ENCODE measurements at places on chromosomes 6 and 20.
A peak's percentile ranks its signal among the peaks of the same experiment; 100 is the strongest.

GRCh38 chr20:40930561-40930960 lies 98.1 kb upstream of the TOP1 start:
- DNase-seq = no peak

GRCh38 chr6:140316966-140317365 lies 942.5 kb upstream of the CITED2 start:
- DNase-seq = no peak

DNA sequence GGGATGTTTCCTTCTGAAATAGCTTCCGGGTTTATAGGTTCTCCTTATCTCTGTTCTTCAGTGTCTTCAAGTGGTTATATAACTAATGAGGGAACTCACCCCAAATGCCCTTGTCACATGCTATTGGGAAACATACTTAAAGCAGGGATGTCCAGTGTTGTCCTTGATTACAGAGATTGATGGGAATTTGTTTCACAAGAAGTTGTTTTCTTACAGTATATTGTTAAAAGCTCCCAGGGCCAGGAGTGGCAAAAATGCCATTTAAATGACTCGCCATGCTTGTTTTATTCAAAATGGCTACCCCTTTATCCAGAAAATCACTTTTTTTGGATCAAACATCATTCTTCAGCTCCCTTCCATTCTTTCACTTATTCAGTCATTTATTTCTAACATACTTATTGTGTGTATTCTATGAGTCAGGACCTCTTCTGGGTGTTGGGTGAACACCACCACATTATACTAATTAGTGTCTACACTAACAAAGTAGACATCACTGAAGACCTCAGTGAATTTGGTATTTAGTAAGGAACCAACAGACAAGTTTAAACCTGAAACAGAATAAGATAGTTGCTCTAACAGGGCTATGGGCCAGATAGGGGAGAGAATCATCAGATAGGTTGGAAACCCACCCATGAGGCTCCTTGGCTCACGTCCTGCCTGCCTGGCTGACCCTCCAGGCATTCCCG lies 791.1 kb downstream of the MAFB start:
- no peak for DNase-seq

DNA sequence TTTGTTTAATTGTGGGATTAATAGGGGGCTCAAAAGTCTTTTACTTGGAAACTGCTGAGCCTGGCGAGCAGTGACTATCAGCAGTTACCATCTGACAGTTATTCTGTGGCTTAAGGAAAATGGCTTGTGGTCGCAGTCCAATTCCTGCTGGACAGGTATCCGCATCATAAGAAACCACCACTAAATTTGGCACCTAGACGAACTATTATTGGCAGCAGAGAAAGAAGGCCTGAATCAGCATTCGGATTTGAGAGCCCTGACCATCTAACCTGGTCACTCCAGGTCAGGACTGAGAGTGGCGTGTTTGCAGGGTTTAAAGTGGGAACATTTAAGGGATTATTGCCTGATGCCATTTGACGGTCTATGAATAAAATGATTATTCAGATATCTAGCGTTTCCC lies 146.4 kb downstream of the RPS12 start:
- no peak for DNase-seq

- DNase-seq = no peak
Measured at GRCh38 chr20:2385496-2385895, 4.8 kb downstream of the TGM6 start.

GRCh38 chr6:26412228-26412627 lies 10.2 kb downstream of the BTN3A1 start:
- DNase-seq = no peak

- peak; percentile 9 for DNase-seq
Measured at GRCh38 chr6:110878751-110879522, 4.4 kb downstream of the AMD1 start.

DNA sequence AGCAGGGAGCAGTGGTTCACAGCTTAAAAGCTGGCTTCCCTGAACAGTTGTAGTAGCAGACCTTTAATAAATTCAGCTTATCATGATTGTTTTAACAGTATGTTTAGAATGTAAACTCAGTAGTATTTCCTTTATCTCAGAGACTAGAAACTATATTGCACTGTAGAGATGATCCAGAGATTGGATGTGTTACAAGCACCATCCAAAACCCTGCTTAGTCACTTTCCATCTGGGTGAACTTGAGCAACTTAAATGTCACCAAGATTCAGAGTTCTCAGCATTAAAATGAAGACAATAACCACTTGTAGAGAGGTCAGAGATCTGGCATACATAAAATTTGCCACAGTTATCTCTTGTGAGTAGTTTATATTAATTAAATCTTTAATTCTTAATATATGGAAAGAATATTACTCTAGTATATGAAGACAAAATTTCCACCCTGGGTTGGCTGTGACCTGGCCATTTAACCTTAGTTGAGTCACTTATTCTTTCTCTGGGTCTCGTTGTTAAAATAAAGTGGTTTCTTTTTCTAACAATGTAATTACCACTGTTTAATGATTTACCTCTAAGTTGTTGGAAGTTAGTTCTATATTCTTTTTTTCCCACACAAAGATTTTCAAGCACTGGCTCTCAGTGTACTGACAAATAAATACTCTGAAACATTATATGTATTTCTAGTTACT lies 239.2 kb upstream of the FKBP1C start:
- no peak for DNase-seq

DNA sequence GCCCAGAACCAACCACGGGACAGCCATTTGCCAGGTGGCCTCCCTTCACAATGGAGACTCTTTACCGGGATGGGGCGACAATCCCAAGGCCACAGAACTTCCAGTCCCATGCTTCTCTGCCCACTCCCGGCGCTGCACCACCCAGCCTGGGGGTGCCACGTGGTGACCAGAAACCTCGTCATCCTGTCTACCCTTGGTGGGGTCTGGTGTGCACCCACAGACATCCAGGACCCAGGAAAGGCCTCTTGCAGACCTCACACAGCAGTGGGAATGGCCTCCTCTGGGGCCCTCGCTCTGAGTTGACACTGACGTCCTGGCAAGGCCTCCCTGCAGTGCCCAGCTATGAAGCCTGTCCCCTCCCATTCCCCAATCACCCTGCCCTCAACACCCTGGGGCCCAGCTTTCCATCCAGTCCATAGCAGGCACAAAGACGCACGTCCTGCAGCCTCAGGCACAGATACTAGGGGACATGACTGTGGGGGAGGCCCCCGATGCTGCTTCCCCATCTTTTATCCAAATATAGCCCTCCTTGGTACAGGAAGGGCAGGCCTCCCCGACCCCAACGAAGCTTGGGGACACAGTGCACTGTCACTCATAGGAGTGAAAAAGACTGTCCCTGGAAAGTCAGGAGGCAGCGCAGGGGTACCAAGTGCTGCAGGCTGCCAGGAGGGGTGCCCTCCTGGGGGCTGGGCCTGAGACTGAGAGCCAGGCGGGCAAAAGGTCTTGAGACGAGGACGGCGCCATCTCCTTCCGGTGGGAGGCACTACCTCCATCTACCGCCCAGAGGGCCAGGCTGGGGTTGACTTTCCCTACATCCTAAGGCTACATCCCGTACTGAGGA lies 7.2 kb downstream of the CST7 start:
- no peak for DNase-seq

DNA sequence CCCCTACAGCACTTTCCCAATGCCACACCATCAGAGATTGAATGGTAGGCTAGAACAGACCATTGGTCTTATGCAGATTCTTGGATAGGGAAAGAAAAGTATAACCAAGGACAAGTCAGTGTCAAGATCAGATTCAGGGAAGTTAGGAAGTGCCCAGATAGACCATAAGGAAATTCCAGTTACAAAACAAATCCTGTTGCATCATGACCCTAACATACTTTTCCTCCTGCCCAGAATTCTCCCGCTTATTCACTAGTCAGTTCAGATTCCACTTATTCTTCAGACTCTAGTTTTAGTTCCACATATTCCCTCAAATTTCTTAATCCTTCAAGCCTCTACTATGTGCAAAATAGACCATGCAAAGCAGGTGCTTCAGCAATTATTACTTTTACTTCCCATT lies 20.7 kb downstream of the METTL24 start:
- DNase-seq = no peak

- DNase-seq = no peak
Measured at GRCh38 chr6:77715588-77715987, 62.7 kb downstream of the MEI4 start.

DNA sequence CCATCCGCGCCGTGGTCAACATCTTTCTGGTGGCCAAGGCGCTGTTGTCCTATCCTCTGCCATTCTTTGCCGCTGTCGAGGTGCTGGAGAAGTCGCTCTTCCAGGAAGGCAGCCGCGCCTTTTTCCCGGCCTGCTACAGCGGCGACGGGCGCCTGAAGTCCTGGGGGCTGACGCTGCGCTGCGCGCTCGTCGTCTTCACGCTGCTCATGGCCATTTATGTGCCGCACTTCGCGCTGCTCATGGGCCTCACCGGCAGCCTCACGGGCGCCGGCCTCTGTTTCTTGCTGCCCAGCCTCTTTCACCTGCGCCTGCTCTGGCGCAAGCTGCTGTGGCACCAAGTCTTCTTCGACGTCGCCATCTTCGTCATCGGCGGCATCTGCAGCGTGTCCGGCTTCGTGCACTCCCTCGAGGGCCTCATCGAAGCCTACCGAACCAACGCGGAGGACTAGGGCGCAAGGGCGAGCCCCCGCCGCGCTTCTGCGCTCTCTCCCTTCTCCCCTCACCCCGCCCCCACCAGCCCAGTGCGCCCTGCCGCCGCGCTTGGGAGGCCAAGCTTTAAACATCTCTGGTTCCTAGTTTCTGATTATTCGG lies 4.0 kb downstream of the SLC32A1 start:
- no peak for DNase-seq

DNA sequence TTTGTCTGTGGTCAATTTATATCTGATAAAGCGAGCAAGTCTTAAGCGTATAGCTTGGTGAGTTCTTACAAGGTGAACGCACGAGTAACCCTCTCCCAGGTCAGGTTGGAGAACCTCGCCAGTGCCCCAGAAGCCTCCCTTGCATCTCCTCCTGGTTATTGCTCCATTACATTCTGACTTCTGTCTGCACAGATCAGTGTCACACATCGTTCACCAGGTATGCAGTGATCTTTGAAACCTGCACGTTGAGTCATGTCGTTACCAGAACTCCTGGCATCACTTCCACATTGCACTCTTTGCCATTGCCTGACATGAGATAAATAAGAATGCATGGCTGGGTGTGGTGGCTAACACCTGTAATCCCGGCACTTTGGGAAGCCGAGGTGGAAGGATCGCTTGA lies 44.2 kb downstream of the AKAP12 start:
- DNase-seq = no peak

- no peak for DNase-seq
Measured at GRCh38 chr6:106973018-106973835, 1.3 kb downstream of the CD24 start.

DNA sequence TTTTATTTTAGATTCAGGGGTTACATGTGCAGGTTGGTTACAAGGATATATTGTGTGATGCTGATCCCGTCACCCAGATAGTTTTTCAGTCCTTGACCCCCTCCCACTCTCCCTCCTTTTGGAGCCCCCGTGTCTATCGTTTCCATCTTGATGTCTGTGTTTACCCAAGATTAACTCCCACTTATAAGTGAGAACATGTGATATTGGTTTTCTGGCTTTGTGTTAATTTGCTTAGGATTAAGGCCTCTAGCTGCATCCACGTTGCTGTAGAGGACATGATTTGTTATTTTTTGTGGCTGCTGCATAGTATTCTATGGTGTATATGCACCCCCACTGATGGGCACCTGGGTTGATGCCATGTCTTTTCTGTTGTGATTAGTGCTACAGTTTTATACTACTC lies 178.6 kb downstream of the PLCB1 start:
- no peak for DNase-seq

- no peak for DNase-seq
Measured at GRCh38 chr6:79232696-79233462, 1.6 kb downstream of the HMGN3 start.

DNA sequence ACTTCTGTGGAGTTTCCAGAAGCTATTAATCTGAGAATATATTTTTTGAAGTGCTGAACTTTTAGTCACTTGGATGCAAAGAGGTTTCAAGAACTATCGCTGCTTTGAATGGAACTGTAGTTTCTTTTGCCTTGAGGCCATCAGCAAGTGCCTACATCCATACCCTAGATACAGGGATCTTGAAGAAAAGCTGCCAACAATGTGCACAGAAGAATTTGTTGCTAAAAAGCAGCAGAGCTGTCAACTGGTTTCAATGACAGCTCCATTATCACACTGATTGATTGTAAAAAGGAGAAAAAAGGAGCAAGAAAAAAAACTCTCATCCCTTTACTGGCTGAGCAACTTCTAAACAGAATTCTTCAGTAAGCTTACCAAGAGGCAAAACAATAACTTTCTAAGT lies 251.0 kb upstream of the NRSN1 start:
- no peak for DNase-seq
